ENCODE measurements at places on chromosomes 16 and 17.
A peak's percentile ranks its signal among the peaks of the same experiment; 100 is the strongest.

DNA sequence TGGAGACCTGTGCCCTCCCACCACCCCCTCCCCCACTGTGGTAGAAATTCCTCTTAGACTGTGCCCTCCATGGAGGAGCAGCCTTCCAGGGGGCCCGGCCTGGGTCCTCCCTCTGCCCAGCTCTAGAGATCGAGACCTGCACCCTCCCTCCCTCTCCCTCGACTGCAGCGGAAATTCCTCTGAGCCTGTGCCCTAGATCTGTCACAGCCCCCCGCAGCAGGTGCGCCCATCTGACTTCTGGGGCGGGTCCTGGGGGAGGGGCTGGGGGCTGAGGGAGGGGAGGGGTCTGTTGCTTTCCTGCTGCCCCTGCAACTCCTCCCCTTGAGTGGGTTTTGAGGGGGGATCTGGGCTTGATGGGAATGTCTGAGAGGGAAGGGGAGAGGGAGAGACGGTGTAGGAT is 177.8 kb upstream of the GSE1 start:
- no peaks in the 10 kb centered on the region for H3K27me3 ChIP-seq
- H3K36me3 ChIP-seq = no peaks in the 10 kb centered on the region
- H3K4me3 ChIP-seq = no peak overlapping the region
- ATAC-seq = no peak

DNA sequence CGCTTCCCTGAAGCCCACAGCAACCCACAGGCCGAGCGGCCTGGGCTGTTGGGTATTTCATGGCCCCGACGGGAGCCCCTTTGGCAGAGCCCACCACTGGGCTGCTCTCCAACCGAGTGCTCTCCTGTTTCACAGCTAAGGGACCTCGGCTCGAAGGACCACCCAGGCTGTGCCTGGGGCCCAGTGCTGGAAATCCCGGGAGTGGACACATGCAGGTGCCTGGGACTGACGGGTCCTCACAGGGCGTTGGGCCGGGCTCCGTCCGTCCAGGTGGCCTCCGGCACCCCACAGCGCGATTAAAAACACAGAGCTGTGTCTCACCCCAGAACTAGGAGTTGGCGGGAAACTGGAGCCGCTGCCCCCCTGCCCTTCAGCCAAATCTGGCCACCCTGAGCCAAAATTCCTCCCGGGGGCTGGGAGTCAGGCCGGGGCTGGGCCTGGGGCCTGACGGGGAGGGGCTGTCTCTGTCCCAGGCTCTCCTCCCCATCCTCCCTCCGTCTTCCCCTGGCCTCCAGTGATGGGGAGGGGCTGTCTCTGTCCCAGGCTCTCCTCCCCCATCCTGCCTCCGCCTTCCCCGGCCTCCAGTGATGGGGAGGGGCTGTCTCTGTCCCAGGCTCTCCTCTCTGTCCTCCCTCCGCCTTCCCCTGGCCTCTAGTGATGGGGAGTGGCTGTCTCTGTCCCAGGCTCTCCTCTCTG is 14.1 kb downstream of the UTS2R start:
- H3K4me3 ChIP-seq = no peak overlapping the region
- H3K27ac ChIP-seq = no peak overlapping the region

GRCh38 chr16:89573826-89574680 is 1.5 kb upstream of the CPNE7 start:
- no peaks in the 10 kb centered on the region for H3K27me3 ChIP-seq
- ATAC-seq = no peak
- H3K27ac ChIP-seq = no peak overlapping the region
- H3K4me1 ChIP-seq = peaks cover 6% of the 10 kb centered on the region
- H3K4me3 ChIP-seq = peak overlapping the region; percentile 34

DNA sequence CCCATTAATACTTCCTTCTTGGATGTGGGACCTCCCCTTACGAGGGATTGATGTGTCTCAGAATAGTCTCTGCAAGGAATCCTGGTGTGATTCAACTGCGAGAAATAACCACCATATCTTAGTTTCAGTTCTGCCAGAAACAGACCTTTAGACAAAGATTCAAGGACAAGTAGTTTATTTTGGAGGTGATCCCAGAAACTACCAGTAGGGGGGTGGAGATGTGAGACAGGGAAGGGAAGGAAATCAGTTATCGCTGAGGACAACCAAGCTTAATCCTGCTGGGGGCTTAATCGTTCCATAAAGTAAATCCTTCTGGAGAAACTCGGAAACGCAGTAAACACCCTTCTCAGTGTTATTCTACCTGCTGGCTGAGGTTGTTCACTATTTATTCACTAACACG is 5.0 kb upstream of the SDR42E1 start:
- ATAC-seq = peak; percentile 41
- H3K36me3 ChIP-seq = no peaks in the 10 kb centered on the region
- no peak overlapping the region for H3K27ac ChIP-seq
- H3K4me1 ChIP-seq = peaks cover 7% of the 10 kb centered on the region
- no peak overlapping the region for H3K4me3 ChIP-seq

DNA sequence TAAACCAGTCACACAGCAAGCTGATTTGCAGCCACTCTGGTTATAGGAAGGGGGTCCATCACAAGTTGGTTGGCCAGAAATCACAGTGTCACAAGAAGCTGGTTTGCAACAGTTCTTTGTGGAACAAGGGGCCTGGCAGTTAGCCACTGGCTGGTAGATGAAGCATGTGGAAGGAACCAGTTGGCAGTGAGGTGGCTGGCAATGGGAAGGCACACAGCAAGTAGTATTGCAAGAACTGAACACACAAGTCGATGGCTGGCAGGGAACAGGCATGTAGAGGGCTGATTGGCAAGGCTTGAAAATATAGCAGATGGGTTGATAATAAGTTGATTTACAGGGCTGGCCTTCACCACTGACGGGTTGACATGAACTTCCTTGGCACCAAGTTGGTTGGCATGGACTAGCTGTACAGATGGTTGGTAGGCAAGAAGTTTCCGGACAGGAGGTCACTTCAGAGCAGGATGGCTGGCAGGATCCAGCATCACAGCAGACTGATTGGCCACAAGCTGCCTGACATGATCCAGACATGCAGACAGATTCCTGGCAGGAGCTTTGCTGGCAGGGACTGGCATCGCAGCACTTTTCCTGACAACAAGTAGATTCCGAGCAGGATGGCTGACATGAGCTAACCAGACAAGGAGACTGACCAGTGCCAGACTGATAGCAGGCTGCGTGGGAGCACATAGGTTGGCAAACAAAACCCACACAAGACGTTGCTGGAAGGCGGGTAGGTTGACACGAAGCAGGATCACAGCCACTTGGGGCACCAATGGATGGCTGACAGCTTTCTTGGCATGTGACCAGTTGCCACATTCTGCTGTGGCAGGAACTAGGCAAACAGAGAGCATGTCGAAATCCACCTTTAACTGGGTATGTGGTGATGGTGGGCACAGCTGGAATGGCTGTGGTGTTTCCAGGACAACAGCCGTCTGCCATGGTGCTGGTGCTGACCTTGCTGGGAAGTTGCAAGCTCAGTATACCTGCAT is at the start of gene KRTAP29-1:
KRTAP29-1 (minus strand) TSS at position 936 of the 986 bp plus-strand sequence; CDS start at position 936, 0 bp downstream.
- H3K4me1 ChIP-seq = peaks cover 8% of the 10 kb centered on the region
- no peak for ATAC-seq
- H3K4me3 ChIP-seq = no peak within 1 kb of the TSS
- H3K27me3 ChIP-seq = no peaks in the 10 kb centered on the region
- H3K27ac ChIP-seq = no peak within 1 kb of the TSS

- ATAC-seq = no peak
- peak overlapping the region; percentile 95 for H3K27ac ChIP-seq
- H3K4me1 ChIP-seq = peaks cover 19% of the 10 kb centered on the region
- H3K27me3 ChIP-seq = no peaks in the 10 kb centered on the region
- H3K4me3 ChIP-seq = peak overlapping the region; percentile 98
- peaks cover 60% of the 10 kb centered on the region for H3K36me3 ChIP-seq
These were observed 792 bp downstream of the PPP1R9B start for GRCh38 chr17:50149417-50150353.

- ATAC-seq = no peak
- no peak overlapping the region for H3K27ac ChIP-seq
- no peak overlapping the region for H3K4me3 ChIP-seq
- H3K27me3 ChIP-seq = peaks cover 8% of the 10 kb centered on the region
These were observed 203.2 kb downstream of the SALL1 start for GRCh38 chr16:50947826-50948225.

DNA sequence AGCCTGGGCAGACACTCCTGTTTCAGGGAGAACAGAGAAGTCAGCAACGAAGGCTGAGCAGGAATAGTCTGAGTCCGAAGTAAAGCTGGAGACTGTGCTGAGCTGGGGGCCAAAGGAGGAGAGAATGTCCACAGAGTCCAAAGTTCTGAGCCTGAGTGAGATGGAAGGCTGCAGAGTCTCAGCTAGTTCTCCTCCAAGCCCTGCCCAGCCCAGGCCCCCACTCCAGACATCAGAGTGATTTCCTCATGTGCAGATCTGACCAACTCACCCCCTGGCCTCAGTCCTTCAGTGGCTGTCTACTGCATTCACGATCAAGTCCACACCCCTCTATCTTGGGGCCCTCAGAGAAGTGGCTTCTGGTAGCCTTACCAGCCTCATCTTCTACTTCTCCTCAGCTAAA is 21.6 kb downstream of the SLC13A5 start:
- H3K4me3 ChIP-seq = no peak overlapping the region
- no peaks in the 10 kb centered on the region for H3K36me3 ChIP-seq
- ATAC-seq = no peak
- no peaks in the 10 kb centered on the region for H3K4me1 ChIP-seq

- peak overlapping the region; percentile 83 for H3K4me3 ChIP-seq
- H3K36me3 ChIP-seq = peaks cover 63% of the 10 kb centered on the region
- peak; percentile 27 for ATAC-seq
- peaks cover 25% of the 10 kb centered on the region for H3K4me1 ChIP-seq
These were observed 1.4 kb downstream of the MSL1 start for GRCh38 chr17:40122999-40123810.

GRCh38 chr16:3654249-3654991 is at the start of gene DNASE1:
Gene DNASE1, plus strand, starts transcription at chr16:3654691. Its CDS starts 683 bp downstream, at chr16:3655374.
- H3K4me3 ChIP-seq = no peak within 1 kb of the TSS
- peaks cover 14% of the 10 kb centered on the region for H3K4me1 ChIP-seq
- H3K27ac ChIP-seq = no peak within 1 kb of the TSS

All from activated T-helper 17 cell treated with anti-CD3 and anti-CD28 coated beads, Interleukin-2, amount 50 U/mL, for 72 hours (primary cell).